ENCODE measurements at places on chromosomes 3 and 15.

GRCh38 chr15:85754989-85755388 is 39.7 kb downstream of the KLHL25 start:
- peak; percentile 14 for DNase-seq

DNA sequence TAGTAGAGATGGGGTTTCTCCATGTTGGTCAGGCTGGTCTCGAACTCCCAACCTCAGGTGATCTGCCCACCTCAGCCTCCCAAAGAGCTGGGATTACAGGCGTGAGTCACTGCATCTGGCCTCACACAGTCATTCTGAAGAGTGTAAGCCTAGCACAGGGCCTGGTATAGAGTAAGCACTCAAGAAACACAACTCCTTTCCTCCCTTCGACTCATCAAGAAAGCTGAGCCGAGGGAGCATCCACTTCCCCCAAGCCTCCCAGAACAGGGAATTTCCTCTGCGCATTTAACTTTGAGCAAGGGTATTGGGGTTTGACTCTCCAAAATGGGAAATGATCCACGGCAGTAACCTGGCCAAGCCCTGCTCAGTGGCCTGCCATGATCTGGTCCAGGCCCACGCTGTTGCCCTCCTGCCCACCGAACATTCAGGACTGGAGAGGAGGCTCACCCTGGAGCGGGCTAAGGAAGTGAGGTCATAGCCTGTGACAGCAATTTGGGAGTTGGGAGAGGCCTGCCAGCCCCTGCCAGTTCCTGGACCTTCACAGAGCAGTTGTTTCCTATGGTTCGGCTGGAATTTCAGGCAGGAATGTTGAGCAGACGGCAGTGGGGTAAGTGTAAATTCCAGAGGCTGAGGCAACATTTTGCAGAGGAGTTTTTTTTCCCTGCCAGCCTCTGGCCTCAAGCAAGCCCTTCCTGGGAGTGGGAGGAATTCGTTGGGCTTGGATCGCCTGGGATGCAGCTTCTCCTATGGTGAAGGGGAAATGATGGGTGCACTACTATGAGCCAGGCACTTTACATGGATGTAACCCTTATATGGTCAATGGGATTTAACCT is 21.2 kb upstream of the SMAD3 start:
- DNase-seq = no peak

DNA sequence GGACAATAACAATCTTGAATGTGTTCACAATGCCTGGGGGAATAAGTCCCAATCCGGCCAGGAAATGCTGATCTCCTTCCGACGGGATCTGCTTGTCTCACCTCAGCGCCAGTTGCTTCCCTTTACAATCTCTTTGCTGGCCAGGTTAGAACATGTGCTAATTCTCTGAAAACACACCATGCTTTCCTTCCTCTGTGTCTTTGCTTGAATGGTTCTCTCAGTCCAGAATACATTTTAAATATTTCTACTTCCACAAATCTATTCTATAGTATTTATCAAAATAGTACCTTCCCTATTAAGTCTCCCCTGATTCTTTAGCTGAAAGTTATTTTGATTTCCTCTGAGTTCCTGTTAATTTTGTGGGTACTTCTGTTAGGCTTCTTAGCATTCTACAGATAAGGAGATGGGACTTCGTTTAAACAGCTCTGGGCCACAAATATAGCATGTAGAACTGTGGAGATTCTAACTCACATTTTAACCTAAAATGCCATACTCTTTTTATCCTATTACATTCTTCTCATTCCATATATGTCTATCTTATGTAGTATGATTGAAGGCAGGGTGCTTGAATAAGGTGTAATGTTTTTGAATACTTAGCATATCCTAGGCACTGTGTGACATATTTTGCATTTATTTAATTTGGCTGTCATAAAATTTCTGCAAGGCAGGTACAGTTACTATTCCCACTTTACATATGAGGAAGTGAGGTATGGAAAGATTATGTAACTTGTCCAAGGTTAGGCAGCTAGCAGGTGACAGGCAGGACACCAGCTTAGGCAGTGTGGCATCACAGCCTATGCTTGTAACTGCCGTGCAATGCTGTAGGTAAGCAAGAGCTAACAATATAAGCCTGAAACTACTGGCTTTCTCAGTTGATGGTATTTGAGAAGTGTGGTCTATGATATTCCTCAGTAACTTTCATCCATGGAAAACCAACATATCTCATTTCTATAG is 299.8 kb downstream of the LPP start:
- no peak for DNase-seq

DNA sequence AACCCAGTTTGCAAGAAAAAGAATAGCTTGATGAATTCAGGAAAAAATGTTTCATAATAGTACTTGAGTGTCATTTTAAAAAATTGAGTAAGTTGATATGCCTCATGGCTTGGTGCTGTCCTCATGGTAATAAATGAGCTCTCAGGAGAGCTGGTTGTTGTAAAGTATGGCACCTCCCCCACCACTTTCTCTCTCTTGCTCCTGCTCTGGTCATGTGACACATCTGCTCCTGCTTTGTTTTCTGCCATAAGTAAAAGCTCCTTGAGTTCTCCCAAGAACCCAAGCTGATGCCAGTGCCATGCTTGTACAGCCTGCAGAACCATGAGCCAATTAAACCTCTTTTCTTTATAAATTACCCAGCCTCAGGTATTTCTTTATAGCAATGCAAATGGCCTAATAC is 108.8 kb upstream of the CRBN start:
- no peak for DNase-seq

DNA sequence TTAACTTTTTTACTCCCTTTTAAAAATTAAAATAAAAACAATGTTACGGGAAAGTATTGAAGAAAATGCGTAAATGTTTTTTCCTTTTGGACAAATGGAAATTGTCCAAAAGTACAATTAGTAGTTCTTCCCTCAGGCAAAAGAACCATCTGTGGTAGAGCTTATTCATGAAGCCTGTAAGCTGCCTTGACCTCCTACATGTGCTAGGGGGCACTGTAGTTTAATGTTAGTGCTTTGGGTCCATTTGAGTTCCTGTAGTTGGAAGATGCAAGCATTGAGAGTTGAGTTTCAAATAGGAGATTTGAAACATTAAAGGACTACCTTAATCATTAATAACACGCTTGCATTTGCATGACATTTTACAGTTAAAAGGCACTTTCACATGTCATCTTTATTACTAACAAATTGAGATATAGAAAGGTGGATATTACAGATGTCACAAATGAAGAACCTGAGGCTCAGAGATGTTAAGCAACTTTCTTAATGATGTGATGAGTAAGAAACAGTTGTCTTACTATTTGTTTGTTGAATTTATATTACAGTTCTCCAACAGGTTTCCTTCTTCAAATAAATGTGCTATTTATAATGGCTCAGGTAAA is 1.8 kb upstream of the ZNF385D start:
- DNase-seq = no peak

- DNase-seq = no peak
These were observed 40.8 kb upstream of the BHLHE40 start for GRCh38 chr3:4938281-4938982.

- DNase-seq = no peak
These were observed 653 bp downstream of the MYO5C start for GRCh38 chr15:52294881-52295420.

DNA sequence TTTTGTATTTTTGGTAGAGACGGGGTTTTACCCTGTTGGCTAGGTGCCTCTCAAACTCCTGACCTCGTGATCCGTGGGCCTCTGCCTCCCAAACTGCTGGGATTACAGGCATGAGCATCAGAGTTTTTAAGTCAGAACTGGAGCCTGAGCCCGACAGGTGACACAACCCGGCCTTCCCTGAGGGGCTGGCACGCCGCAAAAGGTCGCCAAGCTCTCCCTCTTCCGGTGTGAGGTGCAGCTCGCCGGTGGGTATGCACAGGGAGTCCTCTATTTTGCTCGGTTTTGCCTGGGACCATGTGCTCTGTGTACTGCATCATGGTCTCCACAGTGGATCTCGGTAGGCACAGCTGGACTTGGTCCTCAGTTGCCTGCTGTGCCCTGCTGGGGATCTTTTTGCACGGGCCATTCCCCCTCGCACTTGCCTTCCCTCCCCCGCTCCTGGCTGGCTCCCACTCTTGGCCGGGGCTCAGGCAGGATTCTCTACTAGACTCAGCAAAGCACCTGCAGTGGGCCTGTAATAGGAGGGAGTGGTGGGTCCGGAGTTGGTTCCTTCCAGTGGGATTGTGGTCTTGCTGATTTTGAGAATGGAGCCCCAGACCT is 101.2 kb upstream of the KLF13 start:
- no peak for DNase-seq

GRCh38 chr3:118742760-118743159 is 291.9 kb downstream of the IGSF11 start:
- no peak for DNase-seq

- no peak for DNase-seq
These were observed 408.7 kb downstream of the SHQ1 start for GRCh38 chr3:72439321-72440183.

DNA sequence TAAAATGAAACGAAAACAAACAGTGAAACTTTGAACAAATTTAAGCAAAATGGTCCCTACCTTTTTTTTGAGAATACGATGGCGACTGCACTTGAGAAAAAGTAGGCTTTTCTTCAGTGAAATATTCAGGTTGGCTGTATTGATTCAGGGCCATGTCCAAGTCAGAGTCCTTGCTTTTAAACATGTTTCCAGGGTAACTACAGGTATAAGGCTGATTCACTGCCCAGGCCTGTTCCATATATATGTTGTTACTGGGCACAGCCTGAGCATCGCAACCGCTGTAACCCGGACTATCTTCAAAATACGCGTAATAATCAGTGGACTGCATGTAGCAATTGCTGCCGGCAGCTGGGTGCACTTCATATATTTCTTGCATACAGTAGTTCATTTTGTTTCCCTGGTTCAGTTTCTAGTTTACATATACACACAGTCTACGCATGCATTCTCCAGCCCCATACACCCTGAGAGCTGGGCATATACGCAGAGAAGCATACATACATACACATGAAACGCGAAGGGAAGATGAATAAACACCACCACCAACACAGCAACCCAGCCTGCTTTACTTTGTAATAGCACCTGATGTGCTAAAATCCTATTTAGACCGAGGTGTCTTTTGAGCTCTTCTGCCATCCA is 220.0 kb downstream of the NR1D2 start:
- DNase-seq = no peak

DNA sequence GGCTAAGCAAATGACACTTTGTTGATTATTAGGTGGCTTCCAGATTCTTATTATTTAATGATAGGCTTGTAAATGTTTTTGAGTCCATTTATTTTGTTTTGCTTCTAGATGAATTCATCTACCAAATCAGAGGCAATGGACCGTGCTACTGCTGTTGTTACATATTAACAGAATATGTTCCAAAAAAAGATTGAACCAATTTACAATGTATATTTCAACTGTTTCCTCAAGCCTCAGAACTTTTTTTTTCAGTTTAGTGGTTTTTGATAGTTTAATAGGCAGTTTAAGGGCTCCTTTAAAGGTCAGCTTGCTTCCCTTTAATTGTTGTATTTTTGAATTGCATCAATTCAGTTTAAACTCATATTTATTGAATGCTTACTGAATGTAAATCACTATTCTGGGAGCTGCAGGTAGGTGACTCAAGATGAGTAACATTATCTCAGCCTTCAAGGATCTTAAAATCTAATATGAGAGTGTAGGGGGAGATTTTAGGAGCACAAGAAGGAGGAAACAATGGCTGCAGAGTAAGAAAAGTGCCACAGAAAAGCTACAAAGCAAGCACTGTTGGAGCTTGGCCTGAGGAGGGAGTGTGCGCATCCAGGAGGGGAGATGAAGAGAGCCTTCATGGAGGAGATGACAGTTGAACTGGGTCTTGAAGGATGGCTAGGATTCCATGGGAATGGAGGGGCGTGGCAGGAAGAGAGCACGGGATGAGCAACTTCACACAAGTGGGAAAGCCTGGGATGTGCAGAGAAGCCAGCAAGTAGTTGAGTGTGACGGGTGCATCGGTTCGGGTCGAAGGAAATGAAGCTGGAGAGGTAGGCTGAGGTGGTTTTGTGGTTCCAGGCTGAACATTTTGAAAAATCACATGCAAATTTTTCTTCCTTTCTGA is 14.7 kb downstream of the MAP2K1 start:
- DNase-seq = no peak

GRCh38 chr15:67914537-67915460 is 75.0 kb upstream of the RNU6-1 start:
- DNase-seq = peak; percentile 87

GRCh38 chr15:91308855-91309254 is 208.8 kb downstream of the SV2B start:
- DNase-seq = no peak

- no peak for DNase-seq
These were observed 24.1 kb upstream of the NIT2 start for GRCh38 chr3:100310355-100310965.

- no peak for DNase-seq
These were observed 6.6 kb downstream of the IVD start for GRCh38 chr15:40412095-40412759.

GRCh38 chr15:69704229-69704628 is 251.6 kb downstream of the RPLP1 start:
- DNase-seq = no peak

DNA sequence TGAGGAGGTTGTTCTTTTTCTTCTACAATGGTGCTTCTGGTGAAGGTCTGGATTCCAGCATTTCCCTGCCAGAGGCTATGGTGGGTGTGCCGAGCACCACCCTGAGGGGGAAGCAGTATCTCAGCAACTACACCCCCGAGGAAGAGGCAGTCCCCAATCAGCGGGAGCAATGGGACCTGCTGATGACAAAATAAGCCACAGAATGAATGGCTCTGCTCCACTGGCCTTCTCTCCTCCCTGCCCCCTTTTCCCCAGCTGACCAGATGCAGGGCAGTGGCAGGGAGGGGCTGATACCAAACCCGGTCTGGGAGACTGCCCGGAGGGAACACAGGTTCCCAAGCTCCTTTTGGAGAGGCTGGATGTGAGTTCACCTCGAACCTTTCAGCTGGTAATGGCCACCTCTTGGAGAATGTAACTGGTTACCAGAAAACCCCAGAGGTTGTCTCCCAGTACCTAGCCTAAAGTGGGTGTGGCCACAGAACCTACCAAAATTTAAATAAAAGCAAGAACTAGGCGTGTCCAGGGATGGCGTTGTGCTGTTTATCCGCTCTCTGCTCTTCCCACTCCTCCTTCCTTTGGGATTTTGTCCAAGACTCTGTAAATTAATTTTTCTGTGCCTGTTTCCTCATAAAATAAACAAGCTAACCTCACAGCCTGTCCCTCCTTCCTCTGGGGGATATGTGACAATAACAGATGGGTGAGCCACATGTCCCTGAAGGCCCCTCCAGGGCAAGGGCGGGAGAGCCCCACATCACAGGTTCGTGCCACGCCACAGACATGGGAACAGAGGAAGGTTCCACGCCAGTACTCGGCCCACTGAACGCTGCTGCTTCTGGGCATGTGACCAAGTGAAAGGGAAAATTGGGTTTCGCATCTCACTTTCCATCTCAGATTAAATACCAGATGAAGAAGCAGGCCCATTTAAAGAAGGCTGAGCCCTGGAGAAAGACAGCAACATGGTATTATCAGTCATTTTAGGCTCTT is 35.1 kb upstream of the SPTBN5 start:
- no peak for DNase-seq
